Ovary (tissue), 10 donors: ENCODE measurements at places on chromosomes 16 and 17. TPM values are rescaled to one million over a fixed set of nuclear protein-coding genes. Genes with fewer than 3 reads are reported as not detected.

GSG1L gene
- 0.30 TPM for polyA plus RNA-seq

MYL4 gene
- 0.41 TPM for polyA plus RNA-seq

FOXJ1 gene
- polyA plus RNA-seq: 0.23 TPM

GAN gene
- 1.1 TPM for polyA plus RNA-seq

CD300E gene
- 1.1 TPM for polyA plus RNA-seq

PIGW gene
- 7.1 TPM for polyA plus RNA-seq

CLDN9 gene
- not detected for polyA plus RNA-seq
